ENCODE measurements at places on chromosomes 1 and 21. TPM values are rescaled to one million over a fixed set of nuclear protein-coding genes. Genes with fewer than 3 reads are reported as not detected.

KCNJ15 gene
- 0.43 TPM for total RNA-seq

F3 gene
- total RNA-seq, result 281 TPM

GRCh38 chr1:200147742-200148141, 120.2 kb downstream of the NR5A2 start:
- DNase-seq, result no peak

- no peak for DNase-seq
These were observed 79.4 kb upstream of the PPP2R5A start for GRCh38 chr1:212205843-212206242.

All from hepatocyte (in vitro differentiated cells).